ENCODE measurements at places on chromosomes 6 and 20.

DNA sequence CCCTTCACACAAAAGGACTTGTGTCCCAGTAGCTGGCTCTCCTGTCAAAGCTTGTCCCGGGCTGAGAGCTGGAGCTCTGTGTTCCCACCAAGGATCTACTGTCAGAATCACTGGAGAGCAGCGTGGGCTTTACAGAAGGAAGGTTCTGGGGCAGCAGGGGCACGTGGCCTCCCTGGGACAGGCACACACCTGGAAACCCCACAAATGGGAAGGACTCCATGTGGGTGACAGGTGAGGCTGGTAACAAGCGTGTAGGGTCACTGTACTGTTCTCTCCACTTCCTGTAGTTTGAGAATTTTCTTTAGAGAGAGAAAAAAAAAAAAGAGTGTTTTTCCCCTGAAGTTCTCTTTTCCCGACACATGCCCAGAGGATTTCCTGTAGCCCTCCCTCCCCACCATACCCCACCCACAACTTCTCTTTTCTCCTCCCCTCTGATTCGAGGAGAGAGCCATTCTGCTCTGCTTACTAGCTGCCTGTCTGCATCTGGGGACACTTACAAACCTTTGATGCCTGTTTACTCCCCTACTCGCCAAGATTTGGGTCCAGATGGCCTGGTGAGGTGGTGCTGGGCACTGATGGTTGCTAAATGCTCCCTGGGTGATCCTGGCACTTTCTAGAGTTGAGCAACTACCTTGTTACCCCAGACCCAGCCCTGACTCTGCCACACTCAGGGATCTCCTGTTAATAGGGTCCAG, 84.1 kb upstream of the SIRPA start:
- no peak for DNase-seq

DNA sequence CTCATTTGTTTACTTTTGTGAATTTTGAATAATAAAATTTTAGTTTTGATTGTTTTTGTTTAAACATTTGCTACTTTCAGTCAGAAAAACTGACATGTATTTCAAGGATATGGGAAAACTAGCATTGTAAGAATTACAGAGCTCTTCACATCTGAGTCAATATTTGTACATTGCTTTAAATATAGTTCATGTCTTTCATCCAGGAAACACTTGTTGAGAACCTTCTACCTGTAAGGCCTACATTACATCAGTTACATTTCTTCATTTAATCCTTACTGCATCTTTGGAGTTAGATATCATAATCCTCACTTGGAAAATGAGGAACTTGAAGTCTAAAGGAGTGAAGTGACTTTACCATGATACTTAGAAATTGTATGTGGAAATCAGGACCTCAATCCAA, 242.9 kb downstream of the KCNQ5 start:
- no peak for DNase-seq

DNA sequence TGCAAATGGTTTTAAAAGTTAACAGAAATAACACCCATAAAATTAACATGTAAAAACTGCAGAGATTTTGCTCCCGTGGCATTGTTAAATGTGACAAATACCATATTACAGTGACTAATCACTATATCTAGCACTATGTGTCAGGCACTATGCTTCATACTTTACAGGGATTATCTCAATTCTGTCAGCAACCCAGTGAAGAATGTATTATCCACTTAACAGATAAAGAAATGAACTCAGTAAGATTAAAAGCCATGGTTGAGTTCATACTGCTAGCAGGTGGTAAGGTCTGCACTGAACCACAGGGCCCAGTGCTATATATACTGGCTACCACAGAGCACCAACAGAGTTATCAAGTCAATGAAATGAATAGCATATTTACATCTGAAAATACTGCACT, 65.4 kb downstream of the RWDD2A start:
- no peak for DNase-seq

DNA sequence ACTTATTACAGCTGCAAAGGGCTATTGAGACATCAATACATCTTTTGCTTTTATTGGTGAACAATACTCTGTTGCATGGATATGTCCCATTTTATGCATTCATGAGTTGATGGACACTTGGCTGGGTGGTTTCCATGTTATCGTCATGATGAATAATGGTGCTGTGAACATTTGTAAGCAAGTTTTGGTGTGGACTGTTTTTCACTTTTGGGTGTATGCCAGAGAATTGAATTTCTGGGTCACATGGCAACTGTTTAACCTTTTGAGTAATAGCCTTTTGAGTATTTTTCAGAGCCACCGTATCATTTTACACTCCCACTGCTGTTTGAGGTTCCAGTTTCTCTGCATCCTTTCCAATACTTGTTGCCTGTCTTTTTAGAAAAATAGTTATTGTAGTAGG, 107.0 kb downstream of the JARID2 start:
- DNase-seq = no peak

GRCh38 chr6:128394167-128394566, 126.2 kb downstream of the PTPRK start:
- DNase-seq = no peak

DNA sequence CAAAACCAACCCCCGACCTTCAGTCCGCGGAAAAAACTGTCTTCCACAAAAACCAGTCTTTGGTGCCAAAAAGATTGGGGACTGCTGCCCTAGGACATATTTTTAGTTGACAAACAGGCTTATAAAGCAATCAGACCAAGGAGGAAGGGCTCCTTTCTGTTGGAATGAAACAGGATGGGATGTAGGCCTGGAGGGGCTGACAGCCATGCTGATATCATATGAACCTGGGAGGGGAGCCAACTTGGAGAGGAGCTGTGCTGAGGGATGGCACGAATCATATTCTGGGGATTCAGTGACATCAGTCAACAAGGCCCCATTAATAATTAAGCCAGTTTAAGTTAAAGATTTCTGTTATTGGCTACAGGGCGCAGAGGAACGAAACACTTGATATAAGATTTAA, 225.4 kb upstream of the TSHZ2 start:
- DNase-seq = no peak

DNA sequence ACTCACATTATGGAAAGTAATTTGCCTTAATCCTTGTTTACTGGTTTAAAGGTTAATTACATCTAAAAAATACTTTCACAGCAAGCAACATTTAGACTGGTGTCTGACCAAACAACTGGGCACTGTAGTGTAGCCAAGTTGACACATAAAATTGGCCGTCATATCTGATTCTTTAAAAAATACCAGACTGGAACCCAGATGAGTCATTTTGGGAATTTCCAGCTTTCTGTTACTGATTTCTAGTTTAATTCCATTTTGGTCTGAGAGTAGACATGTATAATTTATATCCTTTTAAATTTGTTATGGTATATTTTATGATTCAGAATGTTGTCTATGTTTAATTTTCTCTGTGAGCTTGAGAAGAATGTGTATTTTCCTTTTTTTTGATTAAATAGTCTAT, 44.1 kb downstream of the SCP2D1 start:
- DNase-seq = no peak

- no peak for DNase-seq
These were observed 205.5 kb downstream of the TFAP2B start for GRCh38 chr6:51024126-51024525.

- DNase-seq = no peak
These were observed 47.8 kb upstream of the FRMD1 start for GRCh38 chr6:168126566-168127383.

DNA sequence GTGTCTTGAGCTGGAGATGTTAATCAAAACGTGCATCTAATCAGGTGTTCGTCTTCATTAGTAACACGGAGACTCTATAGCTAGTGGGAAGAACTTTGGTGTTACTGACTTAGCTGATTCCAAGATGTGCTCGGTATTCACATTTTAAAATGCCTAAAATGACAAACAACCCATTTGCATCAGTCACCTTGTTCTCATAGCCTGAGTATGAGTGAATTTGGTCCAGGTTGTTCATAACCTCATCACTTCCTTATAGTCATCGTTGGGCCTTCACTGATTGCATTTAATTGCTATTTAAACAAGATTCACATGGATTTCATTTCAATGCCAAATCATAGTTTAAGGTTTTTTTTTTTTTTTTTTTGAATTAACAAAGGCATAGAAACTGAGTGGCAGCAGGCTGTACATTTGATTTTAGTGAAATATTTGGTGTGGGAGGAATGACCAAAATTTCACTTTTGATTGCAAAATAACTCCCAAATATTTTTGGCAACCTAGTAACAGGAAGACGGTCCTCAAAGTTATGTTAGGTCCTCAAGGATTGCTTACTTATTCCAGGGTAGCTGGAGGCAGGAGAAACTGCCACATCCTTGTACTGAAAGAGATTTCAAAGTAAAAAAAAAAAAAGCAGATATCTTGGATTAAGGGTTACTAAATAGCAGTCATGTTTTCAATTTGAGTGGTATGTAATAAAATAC, 104.7 kb downstream of the JARID2 start:
- DNase-seq = no peak

DNA sequence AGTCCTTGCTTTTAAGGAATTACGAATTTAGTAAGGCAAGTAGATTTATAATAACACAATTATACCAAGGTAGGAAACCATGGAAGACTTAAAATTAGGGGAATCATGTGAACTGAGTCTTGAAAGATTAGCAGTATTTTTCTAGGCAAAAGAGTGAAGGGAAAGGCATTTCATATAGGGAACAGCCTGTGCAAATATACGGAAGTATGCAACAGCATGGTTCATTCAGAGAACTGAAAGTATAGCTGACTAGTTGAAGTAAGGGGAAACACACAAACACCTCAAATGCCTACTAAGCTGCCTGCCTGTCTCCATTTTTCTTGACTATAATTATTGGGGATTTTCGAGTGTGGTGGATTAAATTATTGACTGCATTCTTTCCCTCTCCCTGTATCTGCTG, 39.0 kb upstream of the ECHDC1 start:
- DNase-seq = no peak

DNA sequence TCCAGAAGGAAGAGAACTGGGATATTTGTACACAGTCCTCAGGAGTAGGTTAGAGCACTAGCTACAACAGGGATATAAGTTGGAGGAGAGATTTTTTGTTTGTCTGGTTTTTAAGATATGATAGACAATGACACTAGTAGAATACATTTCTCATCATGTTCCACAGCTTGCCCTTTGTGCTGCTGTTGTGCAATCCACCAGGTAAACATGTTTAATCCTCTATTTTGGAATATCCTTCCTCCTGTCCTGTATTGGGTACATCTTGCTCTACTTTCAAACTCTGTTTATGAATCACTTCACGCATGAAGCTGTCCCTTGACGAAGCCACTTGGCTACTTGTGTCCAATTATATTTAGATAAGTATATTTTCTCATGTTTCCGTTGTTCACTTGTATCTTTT, 153.6 kb upstream of the TENT5A start:
- no peak for DNase-seq
